ENCODE measurements at places on chromosomes 3 and 15.

DNA sequence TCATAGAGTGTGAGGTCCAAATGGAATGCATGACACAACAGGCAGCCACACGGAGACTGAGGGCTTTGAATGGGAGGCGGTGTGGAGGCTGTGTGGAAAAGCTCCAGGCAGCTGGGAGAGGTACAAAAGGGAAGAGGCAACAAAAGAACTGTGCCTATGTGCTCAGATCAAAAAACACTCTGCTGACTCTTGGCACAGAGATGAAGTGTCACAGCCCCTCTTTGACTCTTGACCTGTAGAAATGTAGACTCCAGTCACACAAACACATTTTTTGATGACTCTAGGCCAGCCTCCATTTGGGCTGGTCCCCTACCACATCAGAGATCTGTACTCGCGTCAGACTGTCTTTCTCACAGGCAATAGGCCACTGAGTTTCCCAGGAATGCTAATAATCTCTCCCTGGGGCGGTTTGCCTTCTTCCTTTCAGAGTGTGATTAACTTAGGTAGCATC, 456.0 kb downstream of the TUSC7 start:
- no peak for DNase-seq

GRCh38 chr3:44442596-44443309, 34.7 kb downstream of the ZNF445 start:
- DNase-seq, result no peak

GRCh38 chr3:23752126-23752525, 53.6 kb upstream of the UBE2E1 start:
- no peak for DNase-seq

DNA sequence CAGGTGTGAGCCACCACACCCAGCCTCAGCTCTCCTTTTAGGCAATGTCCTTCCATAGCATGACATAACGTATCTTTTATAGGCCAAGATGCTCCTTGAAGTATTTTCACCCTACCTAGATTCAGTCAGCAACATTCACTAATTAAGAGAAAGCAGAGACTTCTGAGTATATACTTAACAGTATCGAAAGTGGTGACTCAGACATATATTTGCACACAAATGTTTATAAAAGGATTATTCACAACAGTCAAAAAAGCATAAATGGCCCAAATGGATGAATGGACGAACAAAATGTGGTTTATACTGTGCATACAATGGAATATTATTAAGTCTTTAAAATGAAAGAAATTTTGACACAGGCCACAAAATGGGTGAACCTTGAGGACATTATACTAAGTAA, 108.6 kb downstream of the ZNF385D start:
- DNase-seq, result no peak

GRCh38 chr3:136885357-136886213, 23.6 kb downstream of the NCK1 start:
- DNase-seq, result peak; percentile 58

DNA sequence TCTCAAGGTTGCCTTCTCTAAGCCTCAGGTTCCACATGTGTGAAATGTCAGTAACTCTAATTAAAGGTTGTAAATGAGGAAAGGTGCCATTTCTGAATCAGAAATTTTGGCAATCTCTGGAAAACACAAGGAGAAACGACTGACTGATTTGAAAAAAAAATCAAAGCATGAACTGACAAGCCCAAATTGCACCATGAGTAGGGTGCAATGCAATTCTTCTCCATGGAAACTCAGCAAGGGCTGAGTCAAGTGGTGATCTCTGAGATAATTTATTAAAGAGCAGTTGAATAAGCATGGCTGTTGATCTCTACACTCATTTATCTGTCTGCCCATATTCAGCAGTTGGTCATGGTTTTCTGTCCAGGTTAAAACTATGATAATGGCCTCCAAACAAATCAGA, 201.6 kb upstream of the CMC1 start:
- no peak for DNase-seq

DNA sequence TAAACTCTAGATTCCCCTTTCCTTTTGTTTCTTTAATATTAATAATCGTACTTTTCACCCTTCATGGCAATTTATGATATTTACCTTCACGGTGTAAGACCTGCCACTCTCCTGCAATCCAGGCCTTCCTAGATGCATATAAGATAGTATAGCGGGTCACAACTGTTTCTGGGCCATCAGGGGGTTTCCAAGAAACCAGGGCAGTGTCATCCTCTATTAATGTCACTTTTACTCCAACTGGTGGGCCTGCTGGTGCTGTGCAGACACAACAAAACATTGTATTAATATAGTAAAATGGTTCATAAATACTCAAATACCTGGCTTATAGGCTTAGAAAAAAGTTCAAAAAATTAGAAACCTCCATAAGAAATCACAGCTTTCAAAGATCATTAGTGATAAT, 48.9 kb upstream of the PYGO1 start:
- DNase-seq, result no peak

DNA sequence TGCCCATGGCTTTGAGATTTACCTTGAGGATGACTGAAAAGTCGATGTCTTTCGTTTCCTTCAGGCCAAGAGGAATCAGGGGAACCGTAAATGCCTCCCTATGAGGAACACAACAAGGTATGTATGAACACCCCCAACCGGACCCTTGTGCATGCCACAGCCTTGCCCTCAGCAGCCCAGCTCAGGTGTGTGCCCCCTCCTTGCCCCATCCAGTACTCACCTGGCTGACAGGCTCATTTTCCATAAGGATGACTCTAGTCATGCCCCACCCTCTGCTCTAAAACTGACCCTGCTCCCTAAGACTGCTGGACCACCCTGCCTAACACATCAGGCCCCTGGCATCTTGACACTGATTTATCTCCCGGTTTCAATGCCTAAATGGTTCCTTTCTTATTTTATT, 270.0 kb downstream of the GOLGA6L6 start:
- DNase-seq, result no peak

DNA sequence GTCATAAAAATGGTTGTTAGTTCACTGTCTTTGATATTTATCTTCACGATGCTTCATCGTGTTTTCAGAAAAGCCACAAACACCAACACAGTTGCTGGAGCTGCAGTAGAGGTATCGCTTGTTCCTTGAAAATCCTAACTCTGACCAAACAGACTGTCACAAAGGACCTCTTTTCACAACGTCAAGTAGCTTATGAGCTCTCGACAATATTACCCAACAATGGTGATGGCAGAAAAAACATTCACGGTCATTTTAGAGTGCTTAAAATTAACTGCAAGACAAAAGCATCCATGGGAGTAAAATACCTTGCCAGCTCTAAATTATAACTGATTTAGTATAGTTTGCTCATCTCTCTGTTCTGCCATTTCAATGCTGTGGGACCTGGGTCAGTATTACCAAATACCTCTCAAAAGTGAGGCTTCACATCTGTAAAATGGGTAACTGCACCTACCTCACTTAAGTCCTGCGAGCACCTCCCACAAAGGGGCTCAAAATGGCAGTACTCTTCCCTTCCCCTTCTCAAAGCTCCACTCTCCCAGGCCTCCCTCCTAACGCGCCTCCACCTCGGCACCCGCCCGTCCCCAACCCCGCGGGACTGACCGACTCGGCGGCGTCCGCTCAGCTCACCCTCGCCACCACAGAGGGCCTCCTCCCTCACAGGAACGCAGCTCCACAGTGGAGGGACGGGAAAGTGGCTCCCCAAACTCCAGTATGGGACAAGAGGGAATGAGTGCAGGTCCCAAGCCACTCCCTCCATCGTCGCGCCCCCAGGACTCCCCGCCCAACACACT, 546 bp downstream of the TRIM59 start:
- DNase-seq, result peak; percentile 61

GRCh38 chr3:13419505-13420044, 547 bp downstream of the NUP210 start:
- peak; percentile 60 for DNase-seq
